Breast epithelium (tissue), 4 donors: ENCODE measurements at places on chromosomes 11 and 22.

GRCh38 chr22:38754751-38755154 is 1.0 kb downstream of the SUN2 start:
- no peak for DNase-seq

- peak; percentile 41 for DNase-seq
Measured at GRCh38 chr11:69211540-69211919, 55.8 kb downstream of the SMIM38 start.

GRCh38 chr11:41309111-41309522 is 150.3 kb downstream of the LRRC4C start:
- DNase-seq: no peak

- DNase-seq: no peak
Measured at GRCh38 chr11:68661014-68661413, 23.3 kb upstream of the GAL start.

- no peak for DNase-seq
Measured at GRCh38 chr11:35365961-35366360, 53.4 kb downstream of the SLC1A2 start.

GRCh38 chr11:116240710-116241109 is 532.1 kb downstream of the BUD13 start:
- no peak for DNase-seq

- no peak for DNase-seq
Measured at GRCh38 chr11:92596596-92597317, 372.1 kb downstream of the FAT3 start.

- DNase-seq: no peak
Measured at GRCh38 chr11:43979571-43980219, 37.3 kb downstream of the C11orf96 start.

DNA sequence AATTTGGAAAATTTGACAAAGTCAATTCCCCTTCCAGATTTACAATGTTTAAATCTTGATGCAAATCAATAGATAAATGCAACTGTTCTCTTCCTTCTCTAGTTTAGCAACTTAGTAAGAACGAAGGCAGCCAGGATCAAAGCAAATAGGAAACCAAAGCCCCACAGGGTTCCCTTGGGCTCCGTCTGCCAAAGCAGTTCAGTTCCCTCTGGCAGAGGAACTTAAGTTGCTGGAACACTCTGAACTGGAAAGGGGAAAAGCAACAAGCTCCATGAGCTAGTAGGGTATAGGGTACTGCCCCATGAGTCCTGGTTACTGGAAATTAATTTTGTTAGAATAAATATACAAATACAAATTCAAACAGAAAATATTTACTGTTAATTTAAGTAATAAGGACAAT is 91.3 kb downstream of the RELT start:
- no peak for DNase-seq

DNA sequence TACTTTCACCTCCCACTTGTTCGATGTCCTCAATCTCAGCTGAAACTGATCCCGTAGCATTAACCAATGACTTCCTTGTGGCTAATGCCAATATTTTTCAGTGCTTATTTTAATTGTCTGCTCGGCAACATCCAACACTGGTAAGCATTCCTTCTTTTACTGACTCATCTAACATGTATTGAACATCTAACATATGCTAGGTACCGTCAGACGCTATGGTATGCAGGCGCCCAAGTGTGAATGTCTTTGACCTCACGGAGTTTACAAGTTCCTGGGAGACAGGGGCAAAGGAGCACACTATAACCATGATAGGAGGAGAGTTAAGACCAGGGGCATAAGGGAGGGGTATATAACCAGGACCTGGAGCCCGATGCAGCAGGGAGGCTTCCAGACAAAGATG is 1.7 kb downstream of the BRMS1 start:
- no peak for DNase-seq

DNA sequence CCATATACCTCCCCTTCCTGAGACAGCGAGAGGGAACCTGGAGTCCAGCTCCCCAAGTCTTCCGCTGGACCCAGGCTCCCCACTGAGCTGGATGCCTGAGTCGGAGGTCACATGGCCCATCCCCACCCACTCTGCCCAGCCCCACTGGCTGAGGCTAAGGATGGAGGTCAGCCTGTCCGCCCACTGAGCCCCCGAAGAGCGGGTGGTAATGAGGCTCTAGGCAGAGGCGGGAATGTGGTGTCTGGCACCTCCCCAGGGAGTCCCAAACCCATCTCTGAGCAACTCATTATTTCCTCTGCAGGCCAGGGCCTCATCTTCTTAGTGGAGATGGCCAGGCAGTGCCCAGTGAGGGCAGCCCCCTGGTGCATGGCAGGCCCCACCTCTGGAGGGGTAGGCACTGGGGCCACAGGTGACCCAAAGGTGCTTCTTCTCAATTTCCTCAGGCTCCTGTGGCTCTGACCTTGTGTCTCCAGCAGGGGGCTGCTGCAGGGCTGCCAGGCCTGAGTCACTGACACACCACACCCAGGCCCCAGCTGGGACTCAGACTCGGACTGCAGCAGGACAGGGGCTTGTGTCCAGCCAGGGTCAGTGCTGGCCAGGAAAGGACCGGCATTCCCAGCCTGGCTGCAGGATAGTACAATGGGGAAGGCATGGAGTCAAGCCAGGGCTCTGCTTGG is 10.2 kb upstream of the PDE2A start:
- no peak for DNase-seq

GRCh38 chr22:42294034-42294985 is 23.9 kb upstream of the TCF20 start:
- no peak for DNase-seq

DNA sequence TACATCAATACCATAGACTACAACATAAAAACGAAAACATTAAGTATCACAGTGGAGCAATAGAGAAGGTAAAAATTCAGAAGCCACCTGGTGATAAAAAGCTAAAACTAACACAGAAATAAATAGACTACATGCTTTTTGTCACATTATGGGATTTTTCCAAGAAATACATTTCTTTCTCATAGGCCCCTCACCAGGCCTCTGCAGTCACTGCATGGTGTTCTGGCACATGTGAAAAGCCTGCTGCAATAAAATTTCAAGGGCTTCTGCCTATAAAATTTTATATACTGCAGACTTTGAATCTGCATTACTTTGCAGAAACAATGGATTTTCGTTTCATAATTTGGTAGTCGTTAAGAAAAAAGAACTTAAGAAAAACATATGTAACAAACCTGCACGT is 655.5 kb downstream of the CNTN5 start:
- DNase-seq: no peak

- DNase-seq: no peak
Measured at GRCh38 chr11:72828692-72829101, 14.5 kb downstream of the ATG16L2 start.

GRCh38 chr11:61747192-61747966 is 5.1 kb upstream of the MYRF start:
- DNase-seq: peak; percentile 75

GRCh38 chr11:61775606-61776554 is 16.5 kb downstream of the TMEM258 start:
- DNase-seq: no peak

DNA sequence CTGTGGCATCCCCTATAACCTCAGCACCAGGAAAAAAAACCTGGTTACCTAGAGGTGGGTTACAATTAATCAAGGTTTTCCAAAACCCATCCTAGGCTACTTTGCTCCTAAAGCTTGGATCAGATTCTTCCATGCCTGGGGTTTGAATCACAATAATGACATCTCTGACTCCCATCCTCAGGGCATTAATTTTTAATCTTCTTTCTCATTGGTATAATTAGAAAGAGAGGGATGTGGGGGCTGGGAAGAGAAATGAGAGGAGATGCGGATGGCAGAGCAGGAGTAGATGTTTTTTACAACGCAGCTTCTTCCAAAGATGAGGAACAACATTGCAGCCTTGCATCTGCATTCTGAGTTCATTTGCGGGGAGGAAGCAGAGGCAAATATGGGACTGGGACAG is 117.2 kb upstream of the E2F8 start:
- DNase-seq: no peak

- no peak for DNase-seq
Measured at GRCh38 chr22:29213493-29213892, 7.8 kb downstream of the EMID1 start.

DNA sequence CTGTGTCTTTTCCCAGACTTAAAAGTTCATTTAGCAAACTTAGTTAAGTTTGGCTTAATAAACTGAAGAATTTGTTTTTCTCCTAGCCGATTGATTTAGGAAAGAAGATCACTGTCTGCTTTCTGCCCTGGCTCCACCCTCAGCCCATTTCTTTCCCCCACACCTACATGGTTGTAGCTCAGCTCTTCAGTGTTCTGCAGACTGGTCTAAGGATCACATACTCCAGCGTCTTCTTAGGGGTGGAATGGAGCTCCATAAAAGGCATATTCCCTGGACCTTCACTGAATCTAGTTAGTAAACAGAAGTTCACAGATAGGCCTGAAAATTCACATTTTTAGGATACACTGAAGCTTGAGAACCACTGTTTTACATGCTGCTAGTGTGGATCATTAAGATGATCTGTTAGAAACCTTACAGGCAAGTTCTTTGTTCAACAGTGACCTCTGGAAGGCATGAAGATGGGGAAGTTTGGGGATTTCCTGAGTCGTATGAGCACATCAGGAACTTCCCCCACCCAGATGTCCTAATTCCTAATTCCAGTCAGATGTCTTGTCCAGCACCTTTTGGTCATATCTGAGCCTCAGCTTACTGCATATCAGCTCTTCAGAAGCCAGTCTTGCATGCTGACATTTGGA is 16.8 kb downstream of the PIWIL4 start:
- DNase-seq: no peak

- DNase-seq: no peak
Measured at GRCh38 chr11:94647926-94648325, 80.8 kb downstream of the PIWIL4 start.

- DNase-seq: no peak
Measured at GRCh38 chr11:121291896-121292494, 576 bp upstream of the SC5D start.

GRCh38 chr11:73547706-73548595 is 50.0 kb downstream of the FAM168A start:
- no peak for DNase-seq

GRCh38 chr11:102927624-102927990 is 27.9 kb downstream of the MMP13 start:
- DNase-seq: no peak

DNA sequence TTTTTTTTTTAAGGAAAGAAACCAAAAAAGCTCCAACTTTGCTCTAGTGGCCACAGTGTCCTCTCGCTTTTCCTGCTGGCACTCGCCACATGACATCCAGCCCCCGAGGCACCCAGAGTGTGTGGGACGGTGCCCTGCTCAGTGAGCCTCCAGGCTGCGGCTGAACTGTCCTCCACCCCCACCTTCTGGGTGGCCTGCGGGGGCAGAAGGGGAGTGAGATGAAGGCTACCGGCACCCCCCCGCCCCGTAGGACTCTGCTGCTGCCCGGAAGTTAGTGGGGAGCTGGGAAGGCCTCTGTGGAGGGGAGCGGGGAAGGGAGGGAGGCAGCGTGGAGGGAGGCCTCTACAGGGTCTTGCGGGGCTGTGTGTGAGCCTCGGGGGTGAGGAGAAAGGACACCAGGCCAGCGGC is 264.4 kb downstream of the CTTN start:
- DNase-seq: no peak

- DNase-seq: no peak
Measured at GRCh38 chr11:73734993-73735392, 25.9 kb downstream of the RAB6A start.

DNA sequence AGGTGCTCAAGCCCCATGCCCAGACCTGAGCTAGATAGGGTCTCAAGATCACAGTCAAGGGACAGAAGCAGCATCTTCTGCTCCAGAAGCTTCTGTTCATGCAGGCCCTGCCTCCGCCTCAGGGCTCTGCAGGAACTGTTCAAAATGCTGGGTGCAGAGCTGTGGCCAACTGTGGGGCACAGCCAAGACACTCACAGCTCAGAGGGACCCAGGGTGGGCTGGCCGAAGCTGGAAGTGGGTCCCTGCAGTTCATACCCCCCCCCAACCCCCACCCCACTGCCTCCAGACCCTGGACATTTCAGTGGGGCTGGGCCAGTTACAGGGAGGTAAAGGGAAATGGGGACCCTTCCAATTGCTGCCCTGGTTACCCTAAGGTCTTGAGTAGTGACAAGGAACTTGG is 129.0 kb downstream of the CRYBB2 start:
- no peak for DNase-seq

DNA sequence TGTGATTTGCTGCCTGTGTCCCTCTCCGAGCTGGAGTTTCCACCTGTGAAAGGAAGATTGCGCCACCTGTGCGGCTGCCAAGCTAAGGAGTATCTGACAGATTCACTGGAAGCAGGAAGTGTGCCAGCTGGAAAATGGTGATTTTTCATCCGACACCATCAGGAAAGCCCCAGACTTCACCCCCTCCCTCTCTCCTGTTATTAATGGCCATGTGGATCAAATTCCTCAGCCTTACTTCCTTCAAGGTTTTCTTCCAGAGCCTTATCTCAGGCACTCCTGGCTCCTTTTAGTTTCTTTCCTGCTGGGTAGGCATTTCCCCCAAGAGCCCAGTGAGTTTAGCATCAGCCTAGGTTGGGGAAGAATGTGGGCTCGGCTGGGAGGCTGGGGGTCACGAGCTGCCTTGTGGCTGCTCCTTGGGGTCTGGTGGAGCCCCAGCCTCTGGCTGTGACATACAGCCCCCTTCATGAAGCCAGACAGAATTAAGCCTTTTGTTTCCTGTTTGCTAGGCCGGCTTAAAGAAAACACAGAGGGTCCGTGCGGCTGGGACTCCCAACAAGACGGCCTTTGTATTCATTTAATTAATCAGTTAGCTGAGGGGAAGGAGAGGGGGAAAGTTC is 37.1 kb downstream of the PKNOX2 start:
- DNase-seq: no peak

GRCh38 chr11:9017773-9018172 is 14.0 kb upstream of the NRIP3 start:
- DNase-seq: no peak

- no peak for DNase-seq
Measured at GRCh38 chr22:42639541-42640241, 710 bp downstream of the ATP5MGL start.

GRCh38 chr11:72962084-72962483 is 147.9 kb downstream of the ATG16L2 start:
- DNase-seq: no peak

- no peak for DNase-seq
Measured at GRCh38 chr22:30877662-30878515, 90.7 kb downstream of the MORC2 start.

DNA sequence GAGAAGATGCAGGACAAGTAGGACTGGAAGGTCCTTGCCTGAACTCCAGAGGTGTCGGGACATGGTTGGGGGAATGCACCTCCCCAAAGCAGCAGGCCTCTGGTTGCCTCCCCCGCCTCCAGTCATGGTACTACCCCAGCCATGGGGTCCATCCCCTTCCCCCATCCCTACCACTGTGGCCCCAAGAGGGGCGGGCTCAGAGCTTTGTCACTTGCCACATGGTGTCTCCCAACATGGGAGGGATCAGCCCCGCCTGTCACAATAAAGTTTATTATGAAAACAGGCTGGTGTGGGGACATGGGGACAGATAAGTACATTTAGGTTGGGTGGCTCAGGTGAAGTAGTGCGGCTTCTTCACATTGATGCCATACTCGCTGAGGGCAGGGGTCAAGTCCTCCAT is 1.4 kb downstream of the TAF10 start:
- DNase-seq: no peak

GRCh38 chr11:69249311-69250185 is 44.4 kb upstream of the MYEOV start:
- DNase-seq: peak; percentile 46
